Osteocyte (in vitro differentiated cells): ENCODE measurements at places on chromosomes 7 and 10.

DNA sequence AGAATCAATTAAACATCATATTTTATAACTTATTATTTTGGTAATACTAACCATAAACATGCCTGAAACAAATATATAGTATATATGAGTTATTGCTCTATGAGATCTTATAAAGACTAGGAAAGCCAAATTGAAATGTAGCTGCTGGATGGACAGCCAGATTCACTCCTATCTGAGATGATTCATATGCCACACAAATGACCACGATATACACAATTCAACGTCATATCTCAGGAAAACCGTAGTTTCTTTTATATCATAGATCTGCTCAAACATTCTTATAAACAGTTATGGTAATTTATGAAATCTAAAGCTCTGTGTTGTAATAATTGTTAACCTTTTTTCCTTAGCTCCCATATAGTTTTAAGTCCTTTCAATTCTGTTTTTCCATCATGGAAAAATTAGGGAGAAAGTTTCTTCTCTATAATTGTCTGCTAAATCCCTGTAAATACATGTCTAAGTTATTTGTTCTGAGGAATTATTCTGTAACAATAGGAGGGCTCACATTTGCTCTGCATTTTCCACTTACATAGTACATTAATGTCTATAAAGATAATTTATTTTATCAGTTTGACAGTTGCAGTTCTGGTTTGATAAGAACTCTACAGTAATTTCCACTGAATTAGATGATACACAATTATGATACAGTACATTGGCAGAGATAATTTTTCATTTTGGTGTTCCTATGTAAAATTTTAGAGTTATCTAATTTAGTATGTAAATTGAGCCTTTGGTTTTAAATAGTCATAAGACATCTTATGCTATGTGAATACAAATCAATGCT, 42.7 kb downstream of the GNAT3 start:
- DNase-seq = no peak

DNA sequence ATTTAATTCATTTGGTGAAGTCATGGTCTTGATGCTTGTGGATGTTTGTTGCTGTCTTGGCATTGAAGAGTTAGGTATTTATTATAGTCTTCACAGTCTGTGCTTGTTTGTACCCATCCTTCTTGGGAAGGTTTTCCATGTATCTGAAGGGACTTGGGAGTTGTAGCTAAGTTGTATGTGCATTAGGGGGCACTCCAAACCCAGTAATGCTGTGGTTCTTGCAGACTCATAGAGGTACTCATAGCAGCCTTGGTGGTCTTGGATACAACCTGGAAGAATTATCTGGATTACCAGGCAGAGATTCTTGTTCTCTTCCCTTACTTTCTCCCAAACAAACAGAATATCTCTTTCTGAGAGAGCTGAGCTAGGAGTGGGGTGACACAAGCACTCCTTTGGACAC, 93.2 kb downstream of the ADCYAP1R1 start:
- no peak for DNase-seq

GRCh38 chr10:75497997-75498883, 66.8 kb downstream of the LRMDA start:
- DNase-seq = no peak

GRCh38 chr7:23196306-23196705, 14.5 kb downstream of the NUP42 start:
- no peak for DNase-seq

DNA sequence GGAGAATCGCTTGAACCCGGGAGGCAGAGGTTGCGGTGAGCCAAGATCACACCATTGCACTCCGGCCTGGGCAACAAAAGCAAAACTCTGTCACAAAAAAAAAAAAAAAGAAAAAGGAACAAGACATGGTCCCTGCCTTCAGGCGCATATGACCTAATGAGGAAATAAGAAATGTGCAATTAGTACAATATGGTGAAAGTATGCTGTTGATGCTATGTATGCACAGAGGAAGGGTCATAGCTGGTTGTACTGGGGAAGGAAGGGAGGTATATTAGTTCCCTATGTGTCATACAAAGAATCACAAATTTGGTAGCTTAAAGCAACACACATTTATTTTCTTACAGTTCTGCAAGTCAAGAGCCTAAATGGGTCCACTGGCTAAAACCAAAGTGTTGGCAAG, 97.8 kb upstream of the MPP7 start:
- DNase-seq = no peak

- DNase-seq = no peak
Observed at GRCh38 chr7:151800861-151801260, 76.1 kb downstream of the PRKAG2 start.

DNA sequence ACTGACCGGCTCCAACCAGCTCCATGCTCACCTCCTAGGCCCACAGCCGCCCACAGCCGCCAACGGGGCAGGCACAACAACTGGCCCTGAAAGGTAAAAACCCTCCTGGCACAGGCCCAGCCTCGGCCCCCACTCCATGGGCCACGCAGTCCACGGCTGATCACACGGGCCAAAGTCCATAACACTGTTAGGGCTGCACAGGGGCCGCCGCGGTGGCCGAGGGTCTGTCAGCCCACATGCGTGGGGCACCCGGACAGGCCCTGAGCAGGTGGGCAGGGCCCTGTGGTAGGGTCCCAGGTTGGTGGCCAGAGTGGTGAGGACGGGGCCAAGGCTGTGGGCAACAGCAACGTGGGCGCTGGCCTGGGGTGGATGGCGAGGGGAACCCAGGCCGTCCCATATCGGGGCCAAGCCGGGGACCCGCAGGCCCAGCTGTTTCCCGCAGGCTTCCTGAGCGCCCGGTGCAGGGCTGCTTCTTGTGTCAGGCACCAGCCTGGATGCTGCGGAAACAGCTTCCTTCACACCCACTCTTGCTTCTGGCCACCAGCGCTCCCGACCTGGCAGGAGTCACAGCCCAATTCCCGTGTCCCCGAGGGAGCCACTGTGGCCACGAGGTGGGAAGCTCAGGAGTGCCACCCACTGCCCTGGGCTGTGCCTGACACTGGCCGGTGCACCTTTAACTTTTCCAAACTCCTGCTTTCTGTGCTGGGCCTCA, 29.2 kb downstream of the CYP2W1 start:
- DNase-seq = no peak

DNA sequence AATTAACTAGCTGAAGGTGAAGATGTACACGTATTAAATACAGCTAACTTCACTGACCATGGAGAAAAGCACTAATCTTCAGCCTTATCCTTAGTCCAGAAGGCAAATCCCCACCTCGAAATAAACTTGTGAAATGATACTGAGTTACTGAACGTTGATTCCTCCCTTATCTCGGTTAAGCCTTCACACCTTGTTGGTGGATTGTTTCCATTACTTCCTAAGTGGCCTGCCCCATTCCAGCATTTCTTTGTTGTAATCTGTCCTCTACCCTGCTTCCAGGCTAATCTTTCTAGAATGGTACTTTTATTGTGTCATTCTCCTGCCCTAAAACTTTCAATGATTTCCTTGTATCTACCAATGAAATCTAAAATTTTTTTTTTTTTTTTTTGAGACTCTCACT, 68.6 kb downstream of the BUB3 start:
- no peak for DNase-seq

DNA sequence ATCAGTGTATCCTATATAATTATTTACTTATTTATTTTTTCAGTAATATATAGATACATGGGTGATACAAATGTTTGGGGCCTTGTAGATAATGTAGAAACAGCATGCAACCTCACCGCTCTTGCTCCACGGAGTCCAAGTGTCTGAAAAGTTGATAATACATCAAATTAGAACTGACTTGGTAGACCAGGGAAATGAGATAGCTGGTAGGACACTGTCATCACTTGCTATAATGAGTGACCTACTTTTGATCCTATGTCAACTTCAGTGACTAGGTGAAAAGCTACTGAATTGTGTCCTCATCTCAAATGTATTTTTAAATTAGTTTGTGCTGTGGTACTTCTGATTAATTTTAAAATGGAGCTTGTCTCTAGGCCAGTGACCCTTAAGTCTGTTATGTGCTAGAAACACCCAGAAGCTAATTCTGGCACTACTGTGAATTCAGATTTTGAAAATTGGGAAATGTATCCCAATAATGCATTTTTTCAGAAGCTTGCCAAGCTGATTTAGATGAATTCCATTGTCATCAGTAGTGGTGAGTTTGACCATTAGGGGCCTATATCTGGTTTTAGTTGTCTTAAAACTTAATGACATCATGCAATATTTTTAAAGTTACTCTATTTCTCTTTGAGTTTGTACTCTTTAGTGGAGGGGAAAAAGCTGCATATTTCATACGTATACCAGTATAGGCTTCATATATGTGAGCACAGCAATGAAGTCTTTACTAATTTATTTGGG, 17.4 kb downstream of the CDK1 start:
- no peak for DNase-seq

DNA sequence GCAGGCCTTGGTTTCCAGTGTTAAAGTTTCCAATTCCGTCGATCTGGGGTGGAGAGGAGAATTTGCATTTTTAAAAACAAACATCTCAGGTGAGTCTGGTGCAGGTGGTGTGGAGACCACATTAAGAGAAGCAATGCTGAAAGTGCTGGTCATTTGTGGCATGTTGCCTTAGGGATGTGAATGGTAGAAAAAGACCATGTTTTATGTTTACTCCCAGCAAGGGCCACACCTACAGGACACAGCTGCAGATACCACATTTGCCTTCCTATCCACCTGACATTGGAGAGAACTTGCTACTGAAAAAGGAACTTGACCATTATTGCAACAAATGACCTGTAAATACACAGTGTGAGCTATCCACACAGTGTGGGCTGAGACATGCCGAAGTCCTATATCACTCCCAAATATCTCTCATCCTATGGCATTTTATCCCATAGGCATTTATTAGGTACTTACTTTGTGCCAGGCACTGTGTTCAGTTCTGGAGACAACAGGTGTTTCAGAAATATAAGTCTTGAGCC, 183.1 kb downstream of the NRP1 start:
- no peak for DNase-seq

- DNase-seq = no peak
Observed at GRCh38 chr7:6012355-6013104, 3.5 kb downstream of the AIMP2 start.

DNA sequence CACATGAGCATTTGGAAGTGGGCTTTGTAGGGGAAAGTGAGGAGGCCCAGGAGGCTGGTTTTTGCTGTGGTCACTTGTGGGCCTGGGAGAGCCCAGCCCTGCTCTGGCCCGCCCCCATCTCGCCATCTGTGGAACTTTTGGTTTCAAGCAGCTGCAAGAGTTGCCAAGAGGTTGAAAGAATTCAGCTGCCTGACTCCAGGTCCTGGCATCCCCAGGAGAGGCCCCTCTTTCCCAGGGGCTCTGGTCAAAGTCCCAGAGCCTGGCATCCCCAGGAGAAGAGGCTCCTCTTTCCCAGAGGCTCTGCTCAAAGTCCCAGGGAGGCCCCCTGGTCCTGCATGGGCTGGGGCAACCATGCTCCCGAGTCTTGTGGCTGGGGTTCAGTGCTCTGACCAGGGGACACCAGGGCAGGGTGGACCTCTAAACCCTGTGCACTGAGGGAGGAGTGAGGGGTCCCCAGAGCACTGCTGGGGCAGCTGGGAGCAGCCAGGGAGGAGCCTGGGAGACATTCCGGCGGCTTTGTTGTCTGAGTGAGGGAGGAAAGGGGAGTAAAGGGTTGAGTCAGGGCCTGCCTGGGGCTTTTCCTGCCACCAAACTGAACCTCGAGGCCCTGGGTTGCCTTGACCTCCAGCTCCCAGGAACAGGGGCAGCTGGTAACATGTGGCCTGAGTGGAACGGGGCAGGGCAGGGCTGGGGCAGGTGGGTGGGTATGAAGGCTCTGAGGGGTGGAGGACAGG, 27.7 kb upstream of the CSGALNACT2 start:
- DNase-seq = no peak

GRCh38 chr7:128021366-128021765, 9.9 kb downstream of the LRRC4 start:
- DNase-seq = no peak

GRCh38 chr10:117226813-117227451, 14.0 kb upstream of the SLC18A2 start:
- DNase-seq = no peak

DNA sequence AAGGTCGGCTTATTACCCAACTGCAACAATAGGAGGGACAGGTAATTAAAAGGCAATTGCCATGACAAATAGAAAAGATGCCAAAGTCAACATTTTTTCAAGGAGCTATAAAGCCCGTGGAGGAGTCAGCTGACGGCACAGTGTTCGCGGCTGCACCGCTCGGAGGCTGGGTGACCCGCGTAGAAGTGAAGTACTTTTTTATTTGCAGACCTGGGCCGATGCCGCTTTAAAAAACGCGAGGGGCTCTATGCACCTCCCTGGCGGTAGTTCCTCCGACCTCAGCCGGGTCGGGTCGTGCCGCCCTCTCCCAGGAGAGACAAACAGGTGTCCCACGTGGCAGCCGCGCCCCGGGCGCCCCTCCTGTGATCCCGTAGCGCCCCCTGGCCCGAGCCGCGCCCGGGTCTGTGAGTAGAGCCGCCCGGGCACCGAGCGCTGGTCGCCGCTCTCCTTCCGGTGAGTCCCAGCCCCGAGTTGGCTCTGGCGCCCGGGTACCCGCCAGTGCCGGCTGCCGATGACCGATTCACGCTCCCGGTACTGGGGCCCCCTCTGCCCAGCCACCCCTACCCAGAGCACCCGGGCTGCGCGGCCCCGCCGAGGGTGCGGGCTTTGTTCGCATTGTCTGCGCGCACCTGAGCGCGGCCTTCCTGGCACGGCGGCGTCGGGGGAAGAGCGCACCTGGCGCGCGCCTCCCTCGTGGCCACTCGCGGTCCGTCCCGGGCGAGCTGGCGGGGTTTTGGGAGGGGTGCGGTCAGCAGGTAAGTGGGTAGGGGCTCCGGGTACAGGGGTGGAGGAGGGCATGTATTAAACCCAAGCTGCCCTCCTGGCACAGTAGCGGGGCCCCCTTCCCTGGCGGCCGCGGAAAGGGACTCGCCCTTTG, at the start of gene VWA2:
TSS of gene VWA2 (plus strand) at position 138 of the 877 bp plus-strand sequence. CDS start 9,460 bp downstream, outside the sequence.
- DNase-seq = no peak

- no peak for DNase-seq
Observed at GRCh38 chr10:80506836-80507487, 30.7 kb upstream of the SH2D4B start.

DNA sequence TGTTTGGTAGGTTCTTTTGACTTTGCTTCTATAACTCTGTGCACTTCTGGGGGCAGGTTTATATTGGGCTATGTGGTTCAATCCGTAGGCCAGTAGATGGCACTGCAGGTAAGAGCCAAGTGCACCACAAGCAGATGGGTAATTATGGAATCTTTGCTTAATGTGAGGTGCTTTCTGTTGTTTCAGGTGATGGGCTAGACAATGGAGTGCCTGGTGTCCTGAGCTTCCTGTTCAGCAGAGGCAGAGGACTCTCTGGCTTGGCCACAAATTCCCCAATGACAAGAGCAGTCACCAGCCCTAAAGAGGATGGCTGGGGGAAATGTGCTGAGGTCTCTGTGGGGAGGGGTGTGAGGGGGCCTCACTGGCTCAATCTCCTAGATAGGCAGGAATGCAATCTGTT, 455.0 kb downstream of the CCSER2 start:
- DNase-seq = no peak

GRCh38 chr7:2331707-2332106, 17.5 kb upstream of the SNX8 start:
- DNase-seq = no peak
